ENCODE measurements at places on chromosomes 16 and 17.

DNA sequence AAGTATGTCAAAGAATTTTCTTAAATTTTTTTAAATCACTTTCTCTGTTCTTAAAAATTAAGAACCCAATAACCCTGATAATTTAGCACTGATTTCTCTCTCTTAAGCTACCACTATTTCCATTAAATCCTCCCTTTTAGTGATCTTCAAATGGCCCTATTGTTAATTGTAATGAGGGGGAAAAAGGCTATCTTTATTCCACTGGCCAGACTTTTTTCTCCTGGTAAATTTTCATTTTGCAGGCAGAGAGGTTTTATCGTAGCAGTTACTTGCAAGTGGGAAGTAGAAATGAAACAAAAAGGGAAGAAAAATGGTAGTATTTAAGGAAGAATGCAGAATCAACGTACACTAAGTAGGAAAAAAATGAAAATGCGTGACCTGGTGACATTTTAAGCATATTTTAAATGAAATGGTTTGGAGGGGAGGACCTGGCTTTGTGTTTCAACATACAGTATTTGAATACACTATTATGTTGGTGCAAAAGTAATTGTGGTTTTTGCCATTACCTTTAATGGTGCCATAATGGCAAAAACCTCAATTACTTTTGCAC, 224.9 kb downstream of the TANC2 start:
- DNase-seq, result no peak

DNA sequence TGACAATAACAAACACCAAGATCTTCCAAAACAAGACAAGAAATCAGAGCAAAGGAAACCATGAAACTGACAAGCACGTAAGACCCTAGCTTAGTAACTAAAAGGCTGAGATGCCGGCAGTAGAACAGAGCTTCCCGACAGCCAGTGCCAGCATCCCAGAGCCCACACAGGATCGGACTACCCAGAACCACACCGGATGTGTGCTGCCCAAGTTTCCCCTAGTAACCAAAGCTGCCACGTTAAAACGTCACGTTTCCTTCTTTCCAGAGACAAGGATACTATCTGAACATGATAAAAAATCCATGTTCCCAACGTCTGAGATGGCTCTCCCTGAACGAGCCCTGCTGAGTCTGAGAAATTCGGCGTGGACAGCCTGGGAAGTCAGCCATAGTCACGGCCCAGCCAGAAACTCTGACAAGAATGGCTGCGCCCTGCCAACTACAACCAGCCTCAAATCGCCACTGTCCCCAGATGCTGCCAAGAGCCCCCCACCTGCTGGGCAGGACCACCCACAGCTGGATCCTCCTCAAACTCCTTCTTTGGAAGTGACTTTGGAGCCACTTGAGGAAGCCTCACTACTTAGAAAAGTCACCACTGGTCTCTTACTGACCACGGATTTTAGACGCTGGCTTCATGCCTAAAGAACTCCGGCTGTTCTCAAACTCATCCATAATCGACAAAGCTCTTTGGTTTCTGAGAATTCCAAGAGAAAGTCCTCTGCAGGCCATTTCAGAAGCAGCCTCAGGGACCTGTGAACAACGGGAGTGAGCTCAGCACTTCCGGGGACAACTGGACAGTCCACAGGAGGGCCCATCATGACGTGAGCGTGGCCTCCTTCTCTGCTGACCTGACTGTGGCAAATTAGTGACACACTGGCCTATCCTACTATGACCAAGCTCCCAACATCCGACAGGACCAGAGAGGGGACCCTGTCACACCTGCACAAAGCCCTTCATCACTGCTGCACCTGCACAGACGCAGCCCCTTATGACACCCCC, 16.7 kb downstream of the CCDC57 start:
- DNase-seq, result peak; percentile 66

- no peak for DNase-seq
These were observed 20.9 kb downstream of the NLRP1 start for GRCh38 chr17:5563456-5563855.

DNA sequence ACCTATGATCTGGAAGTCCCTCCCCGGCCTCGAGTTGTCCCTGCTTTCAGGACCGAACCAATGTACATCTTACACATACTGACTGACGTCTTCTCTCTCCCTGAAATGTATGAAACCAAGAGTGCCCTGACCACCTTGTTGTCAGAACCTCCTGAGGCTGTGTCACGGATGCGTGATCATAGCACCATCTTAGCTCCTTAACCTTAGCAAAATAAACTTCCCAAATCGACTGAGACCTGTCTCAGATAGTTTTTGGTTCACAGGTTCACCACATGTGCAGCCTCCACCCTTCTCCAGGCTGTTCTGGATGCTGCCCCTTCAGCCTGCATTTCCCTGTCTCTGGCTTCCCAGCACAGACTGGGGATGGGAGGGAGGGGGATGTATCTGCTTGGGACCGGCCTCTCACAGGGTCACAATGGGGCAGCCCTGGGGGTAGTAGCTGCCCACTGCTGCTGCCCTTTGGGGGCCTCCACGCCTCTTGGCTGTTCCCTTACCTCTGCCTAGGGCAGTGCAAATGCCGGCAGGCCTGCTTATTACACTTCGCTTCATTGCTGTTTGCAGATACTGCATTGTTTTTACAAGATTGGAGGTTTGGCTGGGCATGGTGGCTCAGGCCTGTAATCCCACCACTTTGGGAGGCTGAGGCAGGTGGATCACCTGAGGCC, 69.8 kb downstream of the NT5M start:
- DNase-seq, result no peak

- DNase-seq, result no peak
These were observed 47.9 kb downstream of the NOL11 start for GRCh38 chr17:67765623-67766022.

DNA sequence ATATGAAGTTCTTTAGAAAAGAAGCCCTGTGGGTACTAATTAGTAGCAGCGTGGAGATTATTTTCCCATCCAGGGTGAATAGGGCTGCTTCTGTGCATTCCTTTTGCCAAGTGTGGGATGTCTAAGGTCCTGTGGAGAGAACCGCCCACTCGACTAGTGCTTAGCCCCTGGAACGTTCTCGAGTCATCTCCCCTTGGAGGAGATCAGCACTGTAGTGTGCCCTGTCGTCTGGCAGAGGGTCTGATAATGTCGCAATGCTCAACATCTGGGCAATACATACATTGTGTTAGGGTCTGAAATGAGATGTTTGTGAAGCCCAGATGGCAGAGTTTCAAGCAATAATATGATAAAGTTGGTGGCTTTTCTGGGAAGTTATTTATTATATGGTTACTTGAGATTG, 64.8 kb downstream of the SPECC1 start:
- no peak for DNase-seq

DNA sequence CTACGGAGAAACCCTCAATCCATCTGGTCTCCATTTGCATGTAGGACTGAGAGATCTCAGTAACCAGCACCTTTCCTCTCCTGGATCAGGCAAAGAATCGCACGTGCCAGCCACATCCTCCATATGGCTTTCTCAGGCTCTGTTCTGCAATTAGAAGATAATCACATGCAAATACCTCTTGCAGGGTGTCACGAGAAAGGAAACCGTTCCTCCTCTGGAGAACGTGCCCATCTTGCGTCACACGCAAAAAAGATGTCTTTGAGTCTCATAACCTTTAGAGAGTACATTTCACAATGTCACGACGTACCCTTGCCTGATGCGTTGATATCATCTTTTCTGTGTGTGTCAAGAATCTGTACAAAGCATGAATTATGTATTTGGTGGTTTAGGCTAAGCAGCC, 36.2 kb upstream of the DNAH17 start:
- no peak for DNase-seq

- DNase-seq, result no peak
These were observed 2.6 kb downstream of the APRT start for GRCh38 chr16:88809068-88809675.

- no peak for DNase-seq
These were observed 99.8 kb downstream of the SMG6 start for GRCh38 chr17:2203818-2204217.

DNA sequence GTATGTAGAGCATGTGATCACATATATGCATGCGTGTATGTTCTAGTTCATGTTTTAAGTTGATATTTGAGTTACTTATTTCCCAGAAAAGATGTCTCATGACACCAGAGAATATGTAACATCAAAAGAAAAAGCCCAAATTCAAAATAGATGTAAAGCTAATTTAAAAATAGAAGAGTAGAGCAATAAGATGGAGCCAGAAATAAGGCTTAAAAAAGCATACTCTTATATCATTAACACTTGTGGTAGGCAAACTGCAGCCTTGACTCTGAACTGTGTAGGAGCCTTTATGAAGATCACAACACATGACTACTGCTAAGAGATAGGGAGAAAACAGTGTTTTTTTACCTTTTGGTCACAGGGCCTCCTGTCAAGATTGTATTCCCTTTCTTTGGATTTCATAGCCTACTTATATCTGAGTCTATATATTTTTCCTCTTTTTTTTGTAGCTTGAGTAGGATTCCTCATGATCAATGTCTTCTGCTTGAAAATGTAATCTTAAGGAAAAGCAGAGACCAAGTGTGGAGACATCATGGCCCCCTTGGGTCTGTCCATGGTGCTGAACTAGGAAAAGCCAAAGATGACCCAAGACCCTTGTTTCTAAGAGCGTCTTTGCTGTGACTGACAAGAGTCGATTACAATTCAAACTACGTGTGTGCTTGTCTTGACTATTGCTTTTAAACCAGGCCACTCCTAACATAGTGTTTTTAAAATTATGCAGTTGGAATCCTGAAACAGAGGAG, 390.4 kb downstream of the SHISA9 start:
- DNase-seq, result no peak

DNA sequence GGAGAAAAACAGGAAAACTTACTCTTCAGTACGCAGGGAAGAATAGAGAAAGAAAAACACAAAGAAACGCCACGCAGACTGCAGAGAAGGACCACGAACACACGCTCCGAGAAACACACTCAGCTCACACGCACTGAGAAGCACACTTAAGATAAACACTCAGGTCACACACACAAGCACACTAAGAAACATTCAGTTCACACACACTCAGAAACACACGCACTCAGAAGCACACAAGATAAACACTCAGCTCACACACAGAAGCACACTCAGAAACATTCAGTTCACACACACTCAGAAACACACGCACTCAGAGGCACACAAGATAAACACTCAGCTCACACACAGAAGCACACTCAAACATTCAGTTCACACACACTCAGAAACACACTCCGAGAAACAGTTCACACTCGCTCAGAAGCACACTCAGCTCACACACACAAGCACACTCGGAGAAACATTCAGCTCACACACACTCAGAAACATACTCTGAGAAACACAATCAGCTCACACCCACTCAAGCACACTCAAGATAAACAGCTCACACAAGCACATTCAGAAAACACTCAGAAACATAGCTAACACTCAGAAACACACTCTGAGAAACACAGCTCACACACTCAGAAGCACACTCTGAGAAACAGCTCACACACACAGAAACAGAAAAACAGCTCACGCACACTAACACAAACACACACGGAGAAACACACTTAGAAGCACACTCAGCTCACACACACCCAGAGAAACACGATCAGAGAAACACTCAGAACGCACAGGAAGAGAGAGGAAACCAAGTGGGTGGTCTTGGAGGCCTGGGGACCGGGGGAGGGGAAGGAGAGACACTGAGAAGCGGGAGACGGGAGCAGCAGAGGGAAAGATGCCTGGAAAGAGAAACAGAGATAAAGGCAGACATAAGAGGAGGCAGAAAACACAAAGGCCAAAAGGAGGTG, 908 bp downstream of the TMEM98 start:
- no peak for DNase-seq

DNA sequence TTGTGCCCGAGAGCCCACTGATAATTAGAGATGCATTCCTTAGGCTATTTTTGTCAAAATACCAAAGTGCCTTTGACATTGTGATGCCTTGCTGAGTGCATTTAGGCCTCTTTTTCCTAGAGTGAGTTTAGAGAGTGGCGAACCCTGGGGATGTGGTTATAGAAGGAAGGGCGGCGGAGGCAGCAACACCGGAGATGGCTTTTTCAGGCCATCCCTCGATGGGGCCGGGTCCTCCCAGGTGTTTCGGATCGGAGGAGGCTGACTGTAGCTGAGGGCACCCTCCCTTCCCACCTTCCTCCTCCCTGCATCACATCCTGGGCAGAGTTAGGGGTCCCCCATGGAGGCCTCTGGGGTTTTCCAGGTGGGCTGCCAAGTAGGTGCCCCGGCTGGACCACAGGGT, 6.6 kb upstream of the SNAI3 start:
- no peak for DNase-seq

DNA sequence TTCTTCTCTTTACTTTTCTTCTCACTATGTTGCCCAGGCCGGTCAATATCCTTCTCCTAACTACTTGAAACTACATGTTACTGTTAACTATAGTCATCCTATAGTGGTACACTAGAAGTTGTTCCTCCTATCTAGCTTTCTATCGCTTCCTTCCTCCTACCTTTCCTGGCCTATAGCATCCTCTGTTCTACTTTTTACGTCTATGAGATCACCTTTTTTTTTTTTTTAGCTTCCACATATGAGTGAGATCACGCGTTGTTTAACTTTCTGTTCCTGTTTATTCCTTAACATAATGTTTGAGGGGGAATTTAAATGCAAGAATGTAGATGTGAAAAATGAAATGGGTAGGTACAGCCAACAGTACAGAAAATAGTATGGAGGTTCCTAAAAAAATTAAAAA, 30.5 kb upstream of the YPEL2 start:
- no peak for DNase-seq

DNA sequence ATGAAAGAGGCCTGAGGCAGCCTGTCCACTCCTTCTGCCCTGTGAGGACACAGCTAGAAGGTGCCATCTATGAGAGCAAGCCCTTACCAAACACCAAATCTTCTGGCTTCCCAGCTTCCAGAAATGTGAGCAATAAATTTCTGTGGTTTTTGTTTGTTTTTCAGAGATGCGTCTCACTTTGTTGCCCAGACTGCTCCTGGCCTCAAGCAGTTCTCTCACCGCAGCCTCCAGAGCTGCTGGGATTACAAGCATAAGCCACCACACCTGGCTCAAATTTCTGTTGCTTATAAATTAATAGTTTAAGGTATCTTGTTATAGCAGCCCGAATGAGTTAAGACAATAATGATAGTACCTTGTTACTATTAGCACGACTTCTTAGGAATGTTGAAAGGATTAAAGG, 12.5 kb upstream of the SLC16A11 start:
- no peak for DNase-seq

GRCh38 chr16:24921229-24921628, 75.5 kb downstream of the SLC5A11 start:
- DNase-seq, result no peak

DNA sequence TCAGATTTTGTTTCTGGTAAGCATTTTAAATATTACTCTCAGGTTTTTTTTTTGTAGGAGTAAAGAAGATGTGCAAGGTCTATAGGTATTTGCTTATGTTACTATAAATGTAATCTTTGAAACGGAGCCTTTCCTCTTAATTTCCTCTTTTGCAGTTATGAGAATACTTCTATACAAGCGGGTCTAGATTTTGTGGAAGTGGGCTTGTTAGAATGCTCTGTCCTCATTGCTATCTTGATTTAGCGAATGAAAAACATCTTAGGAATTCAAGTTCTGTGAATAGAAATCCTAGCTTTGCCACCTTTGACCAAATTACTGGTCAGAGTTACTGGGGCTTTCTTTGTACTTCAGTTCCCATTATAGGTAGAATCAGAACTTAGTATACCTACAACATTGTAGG, 80.3 kb downstream of the EFCAB13 start:
- DNase-seq, result no peak

- DNase-seq, result no peak
These were observed 15.9 kb downstream of the HAPSTR1 start for GRCh38 chr16:9107025-9107970.

GRCh38 chr16:3495176-3495575, at the start of gene C16orf90:
Gene C16orf90, minus strand, starts transcription at chr16:3495489. Its CDS starts 68 bp downstream, at chr16:3495421.
- DNase-seq, result peak; percentile 17
